ENCODE measurements at places on chromosomes 12 and 14.

DNA sequence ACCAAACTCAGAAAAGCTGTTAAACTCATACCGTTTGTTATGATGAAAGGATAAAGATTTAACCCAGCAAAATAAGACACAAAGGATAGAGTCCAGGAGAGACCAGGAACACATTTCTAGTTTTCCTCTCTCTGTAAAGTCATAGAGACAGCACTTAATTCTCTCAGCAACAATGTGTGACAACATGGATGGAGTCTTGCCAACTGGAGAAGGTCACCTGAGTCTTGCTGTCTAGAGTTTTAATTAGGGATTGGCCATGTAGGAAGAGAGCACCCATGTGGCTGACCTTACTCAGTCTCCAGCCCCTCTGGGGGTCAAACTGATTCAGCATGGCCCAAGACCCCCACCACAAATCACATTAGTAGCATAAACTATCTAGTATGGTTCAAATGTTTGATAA, 151.0 kb upstream of the ATF7IP start:
- no peak for DNase-seq

DNA sequence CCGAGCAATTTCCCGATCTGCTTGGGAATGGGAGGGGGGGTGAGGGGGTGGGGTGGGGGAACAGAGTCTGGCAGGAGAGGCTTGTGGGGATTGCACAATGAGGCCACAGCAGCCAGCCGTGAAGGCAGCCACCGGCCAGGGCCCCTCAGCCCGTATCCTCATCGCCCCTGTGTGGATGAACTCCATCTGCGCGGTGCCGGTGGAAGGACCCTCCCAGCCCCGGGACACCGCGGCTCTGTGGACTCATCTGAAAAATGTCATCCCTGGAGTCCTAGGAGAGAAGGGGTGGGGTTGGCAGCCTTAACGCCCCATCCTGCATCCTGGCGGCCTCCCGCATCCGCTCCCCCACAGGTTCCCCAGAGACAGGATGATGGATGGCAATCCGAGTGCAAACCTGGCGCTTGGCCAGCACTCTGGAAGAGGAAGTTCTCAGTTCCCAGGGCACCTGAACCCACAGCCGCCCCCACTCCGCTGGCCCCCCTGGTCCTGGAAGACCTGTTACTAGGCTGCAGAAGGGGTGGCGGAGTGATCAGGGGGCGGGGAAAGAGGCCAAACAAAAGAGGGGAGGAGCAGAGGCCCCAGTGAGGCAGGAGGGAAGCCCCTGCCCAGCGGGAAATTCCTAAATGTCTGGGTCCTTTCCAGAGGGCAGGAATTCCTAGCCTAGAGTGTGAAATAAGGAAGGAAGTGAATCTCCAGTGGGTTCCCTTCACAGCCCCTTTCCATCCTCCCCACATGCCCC, 1.2 kb upstream of the TNFAIP2 start:
- peak; percentile 97 for DNase-seq

DNA sequence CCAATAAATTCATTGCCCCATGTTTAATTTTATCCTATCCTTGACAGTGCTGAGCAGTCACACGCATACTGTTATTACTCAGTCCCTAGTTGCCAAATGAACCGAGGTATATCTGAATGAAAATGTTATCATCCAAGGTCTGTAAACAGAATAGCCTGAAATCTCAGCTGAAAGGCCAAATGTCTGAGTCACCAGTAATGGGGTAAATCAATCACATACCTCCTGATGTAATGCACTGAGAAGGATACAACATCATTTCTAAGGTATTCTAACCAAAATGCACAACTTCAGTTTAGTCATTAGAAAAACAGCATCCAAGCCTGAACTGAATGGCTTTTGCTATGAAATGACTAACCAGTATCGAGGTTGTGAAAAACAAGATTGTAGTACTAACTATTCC, 228.6 kb downstream of the DPF3 start:
- DNase-seq = no peak

GRCh38 chr12:42097971-42098370, 46.7 kb downstream of the GXYLT1 start:
- no peak for DNase-seq

GRCh38 chr12:96981911-96982310, 74.9 kb downstream of the NEDD1 start:
- DNase-seq = no peak

DNA sequence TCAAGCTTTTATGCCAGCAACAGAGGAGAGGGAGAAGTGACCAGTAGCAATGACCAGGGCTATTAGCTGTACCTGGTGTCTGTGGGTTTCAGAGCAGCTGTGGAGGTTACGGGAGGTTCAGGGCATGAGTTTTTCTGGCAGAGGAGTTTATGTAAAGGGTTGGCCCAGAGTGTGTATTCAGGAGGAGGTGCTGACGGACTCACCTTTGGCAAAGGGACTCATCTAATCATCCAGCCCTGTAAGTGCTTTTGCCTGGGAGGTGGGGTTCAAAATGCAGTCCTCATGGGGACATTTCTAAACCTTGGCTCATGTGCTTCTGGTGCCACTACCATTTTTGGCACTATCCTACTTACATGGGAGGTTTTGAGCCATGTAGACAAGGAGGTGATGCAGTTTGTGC, 95.3 kb downstream of the DAD1 start:
- no peak for DNase-seq

GRCh38 chr14:90272523-90272922, 16.2 kb downstream of the PSMC1 start:
- no peak for DNase-seq

DNA sequence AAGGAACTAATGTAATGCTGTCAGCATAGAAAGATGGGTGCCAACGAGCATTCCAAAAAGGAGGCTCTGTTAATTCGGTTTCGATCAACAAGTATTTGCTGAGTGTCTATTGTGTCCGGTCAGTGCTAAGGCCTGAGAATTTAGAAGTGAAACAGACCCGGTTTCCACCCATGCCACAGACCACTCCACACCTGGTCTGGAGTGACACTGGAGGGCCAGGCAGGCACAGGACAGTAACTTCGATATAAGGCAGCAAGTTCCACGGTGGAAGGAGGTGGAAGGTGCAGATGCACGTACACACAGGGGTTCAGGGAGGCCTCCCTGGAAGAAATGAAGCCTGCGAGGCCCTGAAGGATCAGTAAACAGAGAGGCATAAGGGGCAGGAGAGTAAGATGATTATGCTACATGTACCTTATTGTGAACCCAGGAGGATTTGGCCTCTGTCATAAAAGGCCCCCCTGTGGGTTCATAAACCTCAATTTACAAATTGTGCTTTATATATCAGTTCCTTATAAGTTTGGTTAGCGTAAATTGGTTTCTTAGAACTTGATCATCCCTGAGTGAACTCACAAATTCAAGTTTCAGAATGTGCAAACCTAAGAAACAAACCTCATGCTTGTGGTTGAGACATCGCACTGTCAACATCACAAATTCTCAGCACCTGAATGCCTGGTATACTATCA, 25.9 kb downstream of the SSH1 start:
- DNase-seq = no peak

GRCh38 chr12:2393016-2393415, 340.2 kb downstream of the CACNA1C start:
- no peak for DNase-seq

- DNase-seq = no peak
Observed at GRCh38 chr12:5884866-5885265, 60.2 kb downstream of the ANO2 start.
